ENCODE measurements at places on chromosomes 5 and 9.

DNA sequence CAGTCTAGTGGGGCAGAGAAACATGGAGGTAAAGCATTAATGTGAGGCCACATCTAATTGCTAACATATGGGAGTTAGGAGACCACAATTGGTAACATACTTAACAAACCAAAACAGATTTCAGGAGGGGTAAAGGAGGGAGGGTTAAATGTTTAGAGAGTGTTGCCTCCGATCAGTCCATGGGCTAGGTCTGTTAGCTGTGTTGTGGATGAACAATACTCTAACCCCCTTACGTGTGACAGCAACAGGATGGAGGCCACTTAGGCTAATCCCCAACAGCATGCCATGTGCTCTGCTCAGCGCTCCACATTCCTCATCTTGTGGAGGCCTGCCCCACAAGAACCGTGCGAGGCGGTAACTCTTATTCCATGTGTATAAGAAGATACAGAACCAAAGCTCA, 167.0 kb downstream of the CRB2 start:
- DNase-seq, result peak; percentile 88

DNA sequence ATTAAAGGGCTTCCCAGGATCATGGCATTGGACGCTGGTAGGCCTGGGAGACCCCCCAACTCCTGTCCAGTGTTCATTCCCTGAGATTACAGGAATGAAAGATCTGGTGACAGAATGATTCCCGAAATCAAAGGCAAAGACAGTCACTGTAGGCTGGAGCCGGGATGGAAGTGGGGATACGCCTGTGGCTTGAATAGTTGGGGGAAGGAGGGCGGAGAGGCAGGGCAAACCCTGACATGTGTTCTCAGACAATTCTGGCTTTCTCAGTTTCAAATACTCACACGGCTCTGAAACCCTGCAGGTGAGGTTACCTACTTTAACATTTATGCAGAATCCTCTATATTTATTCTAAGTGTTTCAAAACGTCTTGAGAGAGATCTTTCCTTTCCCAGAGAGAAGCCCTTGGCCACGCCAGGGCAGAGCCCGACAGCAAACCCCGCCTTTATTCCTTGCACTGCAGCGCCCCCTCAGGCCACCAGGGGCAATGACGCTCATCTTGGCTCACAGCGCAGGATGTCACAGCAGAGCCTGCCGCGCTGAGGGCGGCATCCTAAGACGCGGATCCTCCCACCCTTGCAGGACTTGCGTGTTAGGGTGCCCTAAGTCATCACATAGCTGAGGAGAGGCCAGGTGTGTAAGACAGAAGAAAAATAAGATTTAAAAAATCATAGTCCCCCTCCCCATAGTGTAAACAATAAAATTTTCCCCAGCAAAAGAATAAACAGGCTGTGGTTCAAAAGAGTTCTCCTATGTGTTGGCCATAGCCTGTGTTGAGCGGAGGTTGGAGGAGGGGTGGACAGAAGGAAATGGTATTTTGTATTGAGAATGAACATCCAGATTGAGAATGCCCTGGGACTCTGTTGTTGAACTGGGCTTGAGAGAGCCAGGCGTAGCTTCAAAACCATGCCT, 284.5 kb downstream of the NTRK2 start:
- peak; percentile 38 for DNase-seq

- no peak for DNase-seq
Measured at GRCh38 chr5:151212406-151212798, 11.5 kb downstream of the CCDC69 start.

- no peak for DNase-seq
Measured at GRCh38 chr5:1934801-1935429, 52.2 kb upstream of the IRX4 start.

DNA sequence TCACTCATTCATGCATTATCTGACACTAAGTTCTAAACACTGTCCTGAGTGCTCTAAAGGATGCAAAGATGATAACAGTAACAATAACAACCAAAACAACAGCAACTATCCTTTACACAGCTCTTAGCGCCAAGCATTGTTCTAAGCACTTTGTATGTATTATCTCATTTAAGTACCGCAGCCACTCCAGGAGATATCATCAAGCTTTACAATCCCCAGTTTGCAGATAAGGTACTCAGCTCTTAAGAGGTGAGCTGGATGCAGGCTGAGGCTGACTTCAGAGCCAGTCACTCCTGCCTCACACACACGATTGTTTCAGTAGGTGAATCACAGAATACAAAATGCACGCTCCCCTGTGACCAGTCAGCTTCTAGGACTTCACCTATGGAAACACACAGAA, 141.8 kb downstream of the PAX5 start:
- no peak for DNase-seq

DNA sequence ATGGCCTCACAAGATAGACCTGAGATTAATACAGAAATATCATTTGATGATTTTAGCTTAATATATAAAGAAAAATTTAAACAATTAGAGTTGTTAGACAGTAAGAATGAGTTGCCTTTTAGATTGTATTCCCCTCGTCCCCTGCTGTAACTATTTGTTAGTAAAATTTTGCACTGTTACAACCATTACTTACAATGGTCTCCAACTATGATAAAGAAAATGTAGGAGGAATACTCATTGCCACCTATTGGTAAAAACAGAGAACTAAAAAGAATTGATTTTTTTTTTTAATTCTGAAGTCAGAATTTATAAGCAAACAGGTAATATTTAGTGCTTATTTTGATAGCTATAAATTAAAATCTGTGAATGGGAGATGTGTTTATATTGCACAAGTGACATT, 937.6 kb downstream of the TLE4 start:
- DNase-seq, result no peak

DNA sequence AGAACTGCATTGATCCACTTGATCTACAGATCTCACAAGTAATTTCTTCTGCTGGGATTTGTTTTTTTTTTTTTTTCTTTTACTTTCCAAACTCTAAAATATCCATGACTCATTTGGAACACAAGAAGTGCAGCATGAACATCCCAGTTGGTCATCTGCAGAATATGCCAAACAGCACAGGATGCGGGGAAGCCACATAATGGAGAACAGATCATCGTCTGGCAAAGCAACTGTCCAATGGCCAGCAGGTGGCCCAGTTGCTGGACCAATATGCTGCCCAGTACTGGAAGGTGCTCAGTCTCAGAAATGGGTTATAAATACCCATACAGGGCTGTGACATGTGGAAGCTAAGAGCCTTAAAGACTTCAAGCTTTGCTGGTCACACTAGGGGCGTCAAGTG, 221.3 kb upstream of the TAS2R1 start:
- peak; percentile 90 for DNase-seq

DNA sequence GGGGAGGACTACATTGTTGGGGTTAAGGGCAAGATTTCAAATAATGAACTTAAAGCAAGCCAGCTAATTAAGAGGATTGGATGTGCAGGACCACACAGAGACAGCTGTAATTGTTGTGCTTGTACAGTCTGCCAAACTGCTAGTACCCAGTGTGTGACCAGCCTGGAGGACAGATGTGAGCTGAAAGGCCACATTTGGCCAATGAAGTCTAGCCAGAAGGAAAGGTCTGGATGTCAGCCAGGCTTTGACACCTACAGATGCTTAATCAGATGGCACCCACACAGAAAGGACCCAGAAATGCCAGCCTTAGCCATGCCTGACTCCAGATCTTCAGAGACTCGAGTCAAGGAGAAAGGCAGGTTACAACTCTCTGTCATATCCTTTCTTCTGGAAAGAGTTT, 491.1 kb downstream of the KIF4B start:
- no peak for DNase-seq

- no peak for DNase-seq
Measured at GRCh38 chr5:165775111-165775510, 2269.7 kb downstream of the MAT2B start.

DNA sequence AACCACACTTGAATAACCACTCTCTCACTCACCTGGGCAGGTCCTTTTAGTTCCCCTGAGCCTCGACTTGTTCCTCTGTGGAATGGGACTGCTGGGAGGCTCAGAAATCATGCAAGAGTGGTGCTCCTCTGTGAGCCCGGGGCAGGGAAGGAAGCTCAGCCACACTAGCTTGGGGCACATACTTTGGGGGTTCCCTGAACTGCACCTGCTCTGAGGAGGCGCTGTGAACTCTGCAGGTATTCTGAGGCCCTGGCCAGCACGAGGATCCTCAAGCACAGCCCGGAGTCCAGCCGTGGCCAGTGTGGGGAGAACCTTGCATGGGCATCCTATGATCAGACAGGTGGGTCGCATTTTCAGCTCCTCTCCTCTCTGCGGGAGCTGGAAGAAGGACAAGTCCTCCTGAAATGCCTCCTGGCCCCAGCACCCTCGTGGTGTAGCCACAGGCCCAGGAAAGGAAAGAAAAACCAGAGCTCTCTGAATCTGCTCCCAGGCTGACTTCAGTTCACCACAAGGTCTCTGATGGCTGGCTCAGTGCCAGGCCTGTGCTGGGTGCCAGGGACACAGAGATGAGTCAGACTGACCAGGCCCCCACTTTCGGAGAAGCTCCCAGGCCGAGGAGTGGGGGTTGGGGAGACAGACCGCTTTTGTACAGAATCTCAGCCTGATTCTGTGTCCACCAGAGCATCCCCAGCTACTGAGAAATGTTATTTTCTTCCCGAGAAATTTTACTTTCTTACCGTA, 11.9 kb downstream of the GLIPR2 start:
- DNase-seq, result peak; percentile 97

GRCh38 chr5:150434464-150434863, 15.1 kb downstream of the RPS14 start:
- DNase-seq, result peak; percentile 84

- DNase-seq, result no peak
Measured at GRCh38 chr5:39440958-39441624, 16.3 kb upstream of the DAB2 start.

DNA sequence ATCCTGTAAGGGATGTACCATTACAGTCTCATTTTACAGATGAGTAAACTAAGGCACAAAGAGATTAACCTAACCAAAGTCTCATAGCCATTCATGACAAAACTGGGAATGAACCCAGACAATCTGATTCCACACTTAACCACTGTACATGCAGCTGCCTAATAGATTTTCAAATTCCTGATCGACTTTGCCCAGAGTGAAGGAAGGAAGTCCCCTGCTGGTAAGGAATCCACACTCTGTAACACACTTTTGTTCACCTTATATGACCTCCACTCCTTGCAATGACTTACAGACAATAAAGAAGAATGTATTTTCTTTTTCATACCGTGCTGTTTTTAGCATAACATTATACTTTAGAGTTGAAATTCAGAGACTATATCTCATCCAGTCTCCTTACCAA, 31.3 kb upstream of the PLPP6 start:
- DNase-seq, result peak; percentile 30

- DNase-seq, result no peak
Measured at GRCh38 chr9:136803551-136804508, 3.9 kb upstream of the RABL6 start.

DNA sequence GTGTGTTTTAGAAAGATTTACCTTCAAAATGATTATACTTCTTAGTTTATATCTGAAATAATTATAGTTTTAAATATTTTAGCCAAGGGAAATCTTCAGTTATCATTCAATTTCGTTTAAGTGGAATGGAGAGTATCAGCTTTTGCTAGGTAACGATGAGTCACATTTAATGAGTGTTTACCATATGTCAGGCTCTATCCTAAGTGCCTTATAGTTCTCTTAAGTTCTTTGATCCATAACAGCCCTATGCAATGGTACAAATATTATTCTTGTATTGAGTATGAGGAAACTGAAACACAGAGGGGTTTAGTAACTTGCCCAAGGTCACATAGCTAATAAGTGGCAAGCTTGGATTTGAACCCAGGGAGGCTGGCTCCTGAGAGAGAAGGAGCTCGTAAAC, 37.5 kb upstream of the SHB start:
- DNase-seq, result no peak

GRCh38 chr5:154570572-154571324, 92.7 kb upstream of the HAND1 start:
- DNase-seq, result no peak

GRCh38 chr9:126393876-126394275, 67.2 kb downstream of the MVB12B start:
- no peak for DNase-seq

DNA sequence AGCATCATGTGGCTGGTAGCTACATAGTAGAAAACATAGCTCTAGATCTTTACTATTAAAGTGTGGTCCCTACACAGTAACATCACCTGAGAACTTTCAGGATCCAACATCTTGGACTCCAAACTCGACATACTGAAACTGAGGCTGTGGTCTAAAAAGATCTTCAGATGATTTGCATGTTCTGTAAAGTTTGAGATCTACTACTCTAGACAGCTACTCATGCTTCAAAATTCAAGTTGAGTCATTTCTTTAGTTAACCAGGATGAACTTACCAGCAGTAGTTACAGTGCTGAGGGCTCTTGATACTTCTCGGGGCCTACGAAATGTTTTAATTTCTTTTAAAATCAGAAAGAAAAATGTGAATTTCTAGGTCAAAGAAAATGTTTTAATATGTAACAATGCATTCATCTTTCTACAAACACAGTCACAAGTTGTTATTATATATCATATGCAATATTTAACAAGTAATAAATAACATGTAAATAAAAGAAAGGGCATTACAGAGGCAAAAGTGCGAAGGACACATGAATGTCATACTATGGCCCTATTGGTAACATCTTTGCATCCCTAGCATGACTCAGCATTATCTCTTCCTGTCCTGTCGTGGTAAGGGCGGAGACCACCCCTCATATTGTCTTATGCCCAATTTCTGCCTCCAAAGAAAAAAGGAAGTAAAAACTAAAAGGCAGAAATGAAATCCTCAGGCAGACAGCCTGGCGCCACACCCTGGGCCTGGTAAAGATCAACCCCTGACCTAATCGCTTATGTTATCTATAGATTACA, 563.9 kb upstream of the TLE4 start:
- no peak for DNase-seq

DNA sequence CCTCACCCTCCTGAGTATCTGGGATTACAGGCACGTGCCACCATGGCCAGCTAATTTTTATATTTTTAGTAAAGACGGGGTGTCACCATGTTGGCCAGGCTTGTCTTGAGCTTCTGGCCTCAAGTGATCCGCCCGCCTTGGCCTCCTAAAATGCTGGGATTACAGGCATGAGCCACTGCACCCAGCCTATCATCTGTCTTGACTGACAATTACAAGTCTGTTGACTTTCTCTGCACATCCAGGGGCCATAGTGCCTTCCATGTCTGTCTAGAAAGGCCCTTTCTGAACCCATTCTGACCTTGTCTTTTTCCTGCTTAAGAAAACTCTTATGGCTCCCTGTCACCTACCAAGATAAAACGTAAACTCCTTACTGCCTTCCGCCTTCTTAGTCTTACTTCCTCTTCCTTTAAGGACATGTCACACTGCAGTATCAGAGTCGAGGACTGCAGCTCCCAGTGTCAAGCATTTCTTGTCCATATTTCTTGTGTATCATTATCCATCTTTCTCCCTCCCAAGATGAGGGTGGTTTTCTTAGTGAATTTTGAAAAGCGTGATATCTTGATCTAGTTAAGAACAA, 49.9 kb upstream of the SHB start:
- no peak for DNase-seq

DNA sequence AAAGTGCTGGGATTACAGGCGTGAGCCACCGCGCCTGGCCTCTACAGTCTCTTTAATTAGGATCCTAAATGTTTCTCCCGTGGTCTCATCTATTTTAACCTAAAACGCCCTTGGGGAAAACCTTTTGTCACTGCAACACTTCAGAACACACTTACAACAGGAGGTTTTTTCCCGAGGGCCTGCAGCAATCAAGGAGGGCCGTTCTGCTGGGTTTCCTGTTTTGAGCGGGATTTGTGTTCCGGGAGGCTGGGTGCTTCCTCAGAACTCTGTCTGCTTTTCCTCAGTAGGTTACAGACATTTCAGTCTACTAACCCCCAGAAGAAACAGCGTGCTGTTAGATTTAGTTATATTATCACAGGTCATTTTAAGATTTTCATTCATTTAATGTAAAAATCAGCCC, 65.4 kb upstream of the IRX4 start:
- no peak for DNase-seq

- no peak for DNase-seq
Measured at GRCh38 chr5:1545126-1545804, 21.5 kb upstream of the LPCAT1 start.
